ENCODE measurements at places on chromosomes 3 and 15.

- DNase-seq: no peak
Measured at GRCh38 chr3:138646008-138646407, 37.4 kb downstream of the FAIM start.

GRCh38 chr3:172846103-172846561 lies 95.6 kb downstream of the ECT2 start:
- DNase-seq: no peak

DNA sequence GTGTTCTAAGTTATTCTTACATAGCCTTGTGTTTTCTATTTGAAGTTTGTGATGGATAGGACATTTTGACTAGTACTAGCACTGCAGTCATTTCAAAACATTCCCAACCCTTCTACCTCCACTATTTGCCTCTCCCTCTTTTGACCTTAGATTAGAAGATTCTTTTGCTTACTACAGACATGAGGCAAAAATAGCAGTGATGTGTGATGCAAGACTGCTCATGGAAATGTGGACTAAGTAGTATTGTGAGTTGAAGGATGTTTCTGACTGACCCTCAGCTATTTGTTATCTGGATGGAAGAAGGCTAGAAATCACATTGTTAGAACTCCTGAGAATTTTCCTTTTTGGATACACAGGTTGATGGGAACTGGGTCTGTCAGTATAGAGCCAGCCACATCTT lies 45.9 kb downstream of the ATP2C1 start:
- no peak for DNase-seq

DNA sequence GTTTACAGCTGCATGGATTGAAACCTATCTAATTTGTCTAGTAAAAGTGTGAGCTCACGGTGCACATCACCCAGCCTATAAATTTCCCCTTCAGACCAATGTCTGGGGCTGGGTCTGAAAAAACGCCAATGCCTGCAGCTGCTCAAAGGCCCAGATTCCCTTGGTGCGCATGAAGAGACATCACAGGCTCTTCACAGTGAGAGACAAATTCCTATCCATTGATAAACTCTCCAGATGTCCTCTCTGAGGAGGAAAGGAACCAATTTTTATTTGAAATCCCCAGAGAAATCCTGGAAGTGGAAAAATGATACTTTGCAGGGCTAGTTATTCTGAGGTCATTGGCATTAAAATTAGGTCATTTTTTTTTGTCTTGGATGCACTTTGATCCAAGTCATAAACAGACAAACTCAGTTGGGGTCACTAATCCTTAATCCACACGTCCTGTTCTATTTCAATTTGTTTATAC lies 360.5 kb downstream of the EPHA3 start:
- no peak for DNase-seq

- DNase-seq: peak; percentile 93
Measured at GRCh38 chr15:66617137-66618090, 51.6 kb upstream of the LCTL start.

DNA sequence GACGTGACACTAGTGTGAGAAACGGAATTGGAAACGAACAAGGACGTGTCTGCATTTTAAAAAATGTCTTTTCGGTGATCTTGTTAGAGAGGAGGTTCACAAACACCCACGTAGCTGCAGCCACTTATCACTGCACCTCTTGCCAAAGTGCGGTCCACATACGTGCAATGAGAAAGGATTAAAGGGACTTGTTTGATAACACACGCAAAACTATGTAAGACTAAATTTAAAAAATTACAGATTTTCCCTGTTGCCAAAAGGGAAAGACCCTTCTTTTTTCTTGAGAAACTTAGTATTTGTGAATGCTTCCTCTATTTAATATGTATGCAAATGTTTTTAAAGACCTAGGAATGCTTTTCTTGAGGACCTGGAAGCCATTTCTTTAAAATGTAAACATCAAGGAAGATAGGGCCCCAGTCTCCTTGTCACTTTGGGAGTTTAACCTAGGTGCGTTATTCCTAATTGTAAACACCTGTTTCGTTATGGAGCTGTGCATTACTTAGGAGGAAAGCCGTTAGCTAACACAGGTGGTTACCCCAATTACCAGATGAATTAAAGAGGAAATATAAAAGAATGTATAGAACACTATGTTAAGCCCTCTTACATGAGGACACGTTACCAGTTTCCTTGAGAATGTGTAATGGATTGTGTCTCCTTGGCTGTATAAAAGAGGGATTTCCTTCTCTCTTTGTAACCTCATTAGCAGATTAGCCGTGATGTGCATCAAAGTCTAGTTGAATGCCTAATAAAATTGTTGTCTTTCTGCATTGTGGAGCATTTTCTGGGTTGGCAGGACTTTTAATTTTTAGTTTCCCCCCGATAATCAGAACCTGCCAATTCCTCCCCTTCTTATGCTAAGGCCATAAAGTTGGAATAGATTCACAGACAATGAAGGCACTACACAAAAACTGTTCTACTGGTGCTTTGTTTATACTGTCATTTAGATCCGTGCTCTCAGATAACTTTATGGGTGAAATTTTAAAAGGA lies 1.0 kb downstream of the LEKR1 start:
- no peak for DNase-seq

- peak; percentile 48 for DNase-seq
Measured at GRCh38 chr15:66498501-66499386, 1.2 kb upstream of the SNAPC5 start.

DNA sequence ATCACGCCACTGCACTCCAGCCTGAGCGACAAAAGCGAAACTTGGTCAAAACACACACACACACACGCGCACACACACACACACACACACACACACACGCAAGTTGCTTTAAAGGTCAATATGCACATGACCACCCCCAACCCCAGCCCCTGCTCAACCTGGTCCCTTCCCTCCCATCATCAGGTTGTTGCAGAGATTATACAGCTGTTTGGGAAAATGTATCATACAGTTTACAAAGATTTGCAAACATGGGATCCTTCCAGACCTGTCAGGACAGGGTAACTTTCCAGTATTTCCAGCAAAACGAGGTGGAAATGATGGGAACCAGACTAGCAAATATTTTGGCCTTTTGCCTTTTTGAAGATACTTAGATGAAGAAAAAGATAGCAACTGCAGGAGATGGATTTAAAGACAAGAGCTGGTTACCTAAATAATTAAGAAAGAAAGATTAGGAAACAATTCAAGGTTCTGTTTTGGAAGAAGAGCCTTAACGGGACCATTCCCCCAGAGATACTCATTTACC lies 80.2 kb downstream of the TNIK start:
- no peak for DNase-seq

- DNase-seq: no peak
Measured at GRCh38 chr3:53696401-53697172, 149.6 kb downstream of the CHDH start.

GRCh38 chr15:59311195-59311594 lies 61.5 kb downstream of the MYO1E start:
- no peak for DNase-seq

DNA sequence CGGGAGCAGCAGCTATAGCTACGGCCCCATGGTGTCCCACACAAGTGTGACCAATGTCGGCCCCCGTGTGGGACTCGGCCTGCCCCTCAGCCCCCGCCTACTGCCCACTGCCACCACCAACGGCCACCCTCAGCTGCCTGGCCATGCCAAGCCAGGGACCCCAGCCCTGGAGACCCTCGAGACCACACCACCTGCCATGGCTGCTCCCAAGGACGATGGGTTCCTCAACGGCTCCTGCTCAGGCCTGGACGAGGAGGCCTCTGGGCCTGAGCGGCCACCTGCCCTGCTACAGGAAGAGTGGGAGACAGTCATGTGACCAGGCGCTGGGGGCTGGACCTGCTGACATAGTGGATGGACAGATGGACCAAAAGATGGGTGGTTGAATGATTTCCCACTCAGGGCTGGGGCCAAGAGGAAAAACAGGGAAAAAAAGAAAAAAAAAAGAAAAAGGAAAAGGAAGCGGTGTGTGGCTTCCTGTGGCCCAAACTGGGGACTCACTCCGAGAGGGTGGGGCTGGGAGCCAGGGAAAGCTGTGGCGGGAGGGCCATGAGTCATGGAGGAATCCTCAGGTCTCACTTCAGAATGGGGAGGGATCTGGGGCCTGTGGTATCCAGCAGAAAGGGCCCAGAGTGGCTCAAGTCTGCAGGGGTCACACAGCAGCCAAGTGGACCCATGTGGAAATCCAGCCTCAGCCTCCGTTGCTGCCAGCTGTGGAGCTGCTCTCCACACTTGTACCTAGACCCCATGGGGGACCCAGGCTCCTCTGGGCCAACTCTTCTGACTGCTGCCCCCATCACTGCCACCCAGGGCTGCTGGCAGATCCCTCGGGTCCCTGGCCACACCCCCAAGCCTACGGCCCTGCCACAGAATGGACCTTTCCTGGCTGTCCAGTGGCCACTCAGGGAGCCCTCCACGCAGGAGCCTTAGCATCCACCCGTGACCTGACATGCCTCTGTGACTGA lies 26.1 kb downstream of the PTH1R start:
- DNase-seq: peak; percentile 58

- no peak for DNase-seq
Measured at GRCh38 chr3:106737265-106737664, 640.0 kb upstream of the CCDC54 start.

- DNase-seq: no peak
Measured at GRCh38 chr3:27105904-27106303, 263.3 kb downstream of the NEK10 start.

DNA sequence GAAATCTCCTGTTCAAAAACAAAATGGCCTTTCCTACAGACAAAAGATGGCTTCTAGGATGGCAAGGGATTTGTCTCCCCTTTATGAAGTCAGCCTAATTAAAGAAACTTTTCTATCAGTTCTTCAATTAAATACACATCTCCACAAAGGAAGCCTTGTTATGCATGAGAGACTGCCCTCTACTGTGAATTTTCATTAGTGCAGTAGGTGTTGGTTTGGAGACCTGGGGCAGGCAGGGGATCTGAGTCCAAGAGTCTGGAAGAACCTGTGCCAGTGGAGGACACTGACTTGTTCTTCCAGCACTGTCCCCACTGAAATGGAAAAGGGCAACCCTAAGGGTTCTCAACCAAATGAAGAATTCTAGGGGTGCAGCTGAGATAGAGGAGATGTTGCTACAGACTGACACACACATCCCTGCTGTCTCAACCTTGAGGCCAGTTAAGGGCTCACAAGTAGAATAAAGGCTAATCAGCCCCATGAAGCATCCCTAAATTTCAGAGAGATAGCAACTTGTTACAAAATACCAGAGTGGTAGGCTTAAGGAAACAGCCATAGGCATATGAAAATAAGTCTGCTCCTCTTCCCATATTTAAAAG lies 174.0 kb upstream of the PRICKLE2 start:
- DNase-seq: peak; percentile 86

DNA sequence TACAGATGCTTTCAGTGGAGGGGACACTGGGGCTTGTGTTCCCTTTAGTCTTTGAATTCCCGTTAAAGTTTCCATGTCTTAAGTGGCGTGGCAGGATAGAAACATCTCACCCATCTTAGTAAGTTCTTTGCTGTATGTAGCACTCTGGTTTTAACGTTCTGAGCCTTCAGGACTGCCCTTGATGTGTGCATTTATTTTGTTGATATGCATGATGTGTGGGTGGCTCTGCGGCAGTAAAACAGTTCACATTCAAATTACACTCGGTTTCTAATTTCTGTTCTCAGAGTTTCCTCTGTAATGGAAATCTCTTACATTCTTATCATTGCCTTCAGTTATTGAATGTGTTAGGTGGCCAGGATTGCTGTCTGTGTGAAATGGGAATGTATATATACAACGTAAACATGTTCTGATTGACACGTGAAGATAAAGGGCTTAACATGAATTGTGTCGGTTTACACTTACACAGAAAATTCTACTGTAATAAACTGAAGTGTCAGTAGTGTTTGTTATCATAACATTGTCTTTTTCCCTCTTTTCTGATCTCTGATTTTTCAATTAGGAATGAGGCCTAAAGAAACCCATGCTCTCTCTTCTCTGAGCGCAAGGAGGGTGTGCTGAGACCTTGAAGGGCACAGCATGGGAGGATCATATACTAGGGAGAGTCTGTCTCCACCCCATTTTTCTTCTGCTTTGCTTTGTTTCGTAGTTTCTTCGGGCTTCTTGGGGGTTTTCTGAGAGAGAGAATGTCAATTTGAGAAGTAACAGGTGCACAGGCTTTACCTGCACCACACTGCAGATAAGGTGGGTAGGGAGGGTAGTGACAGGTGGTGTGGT lies 51.5 kb downstream of the IGF1R start:
- DNase-seq: no peak

DNA sequence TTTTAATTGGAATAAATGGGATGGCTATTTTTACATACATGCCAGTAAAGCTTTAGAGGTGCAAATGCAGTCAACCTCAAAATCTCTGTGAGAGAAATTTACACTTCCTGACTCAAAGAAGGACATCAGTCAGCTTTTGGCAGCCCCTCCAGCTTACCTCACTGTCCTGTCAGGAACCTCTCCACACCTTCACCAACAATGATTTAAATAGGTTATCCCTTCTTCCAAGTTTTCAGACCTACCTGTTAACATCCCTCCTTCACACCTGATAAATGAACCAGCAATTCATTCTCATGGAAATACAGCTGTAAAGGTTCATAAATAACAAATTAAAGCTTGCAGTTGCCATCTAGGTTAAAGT lies 286.1 kb downstream of the SHOX2 start:
- no peak for DNase-seq

DNA sequence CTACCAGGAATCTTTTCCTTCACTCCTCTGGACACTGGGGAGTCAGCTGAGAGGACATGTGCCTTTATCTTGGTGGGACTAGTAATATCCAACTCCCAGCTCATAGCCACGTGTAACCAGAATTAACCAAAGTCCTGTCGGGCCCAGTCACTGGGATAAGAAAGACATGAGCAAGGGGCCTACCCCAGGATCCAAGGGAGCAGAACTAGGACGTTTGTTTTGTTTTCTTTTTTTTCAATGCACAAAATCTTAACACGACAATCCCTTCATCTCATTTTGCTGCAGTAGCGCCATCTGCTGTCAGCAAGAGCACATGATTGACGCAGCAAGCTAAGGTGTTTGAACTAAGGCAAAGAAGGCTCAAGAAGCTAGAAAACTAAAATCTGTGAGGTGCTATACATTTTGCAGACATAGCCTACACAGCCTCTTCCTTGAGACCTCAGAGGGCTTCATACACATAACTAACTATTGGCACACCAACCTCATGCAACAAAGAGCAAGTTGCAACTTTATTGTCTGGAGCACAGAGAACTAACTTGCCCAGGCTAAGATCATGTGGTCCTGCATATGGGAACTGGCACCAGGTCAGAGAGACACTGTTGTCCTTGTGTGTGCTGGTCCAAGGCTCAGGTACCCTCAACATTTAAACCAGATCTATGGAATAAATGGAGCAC lies 43.6 kb downstream of the RLBP1 start:
- DNase-seq: peak; percentile 88

Data from astrocyte of the hippocampus (primary cell).